ENCODE measurements at places on chromosomes 13 and 19.

GRCh38 chr19:10295305-10295846 lies 5.6 kb downstream of the ICAM5 start:
- DNase-seq = peak; percentile 35

- DNase-seq = no peak
Measured at GRCh38 chr13:50222569-50223332, 207.5 kb downstream of the KCNRG start.

- DNase-seq = no peak
Measured at GRCh38 chr19:38388349-38389100, at the start of gene SPRED3. SPRED3 (plus strand) TSS chr19:38388697; CDS start chr19:38390303, 1,606 bp downstream.

- DNase-seq = no peak
Measured at GRCh38 chr13:38262211-38262610, 87.4 kb upstream of the UFM1 start.

GRCh38 chr13:49082653-49083536 lies 107.2 kb downstream of the FNDC3A start:
- DNase-seq = no peak

DNA sequence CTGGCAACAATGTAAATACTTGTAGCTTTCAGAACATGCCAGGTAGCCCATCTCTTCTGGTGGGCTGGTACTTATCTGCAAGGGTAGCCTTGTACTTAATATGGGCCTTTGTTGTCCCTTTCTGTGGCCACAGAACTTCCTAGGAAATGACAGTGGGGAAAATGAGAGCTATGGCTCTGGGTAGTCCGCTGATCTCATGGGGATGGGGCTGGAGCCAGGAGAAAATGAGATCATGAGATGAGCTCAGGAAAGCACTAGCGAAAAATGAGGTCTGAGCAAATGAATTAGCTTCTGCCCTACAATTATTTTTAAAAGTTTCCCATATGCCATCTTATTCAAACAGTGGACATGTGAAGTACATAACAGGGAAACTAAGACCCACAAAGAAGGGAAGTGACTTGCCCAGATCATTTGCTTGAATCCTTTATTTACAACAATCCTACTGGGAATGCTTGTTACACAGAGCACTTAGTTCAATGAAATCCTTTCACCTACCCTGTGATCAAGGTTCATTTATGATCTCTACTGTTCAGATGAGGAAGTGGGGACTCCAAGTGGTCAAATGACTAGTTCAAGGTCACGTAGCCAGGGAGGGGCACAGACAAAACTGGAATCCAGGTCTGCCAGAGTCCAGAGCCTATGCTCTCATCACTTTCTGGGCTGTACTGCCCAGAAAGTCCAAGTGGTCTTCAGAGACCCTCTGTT lies 87.1 kb downstream of the PTPRS start:
- DNase-seq = no peak

DNA sequence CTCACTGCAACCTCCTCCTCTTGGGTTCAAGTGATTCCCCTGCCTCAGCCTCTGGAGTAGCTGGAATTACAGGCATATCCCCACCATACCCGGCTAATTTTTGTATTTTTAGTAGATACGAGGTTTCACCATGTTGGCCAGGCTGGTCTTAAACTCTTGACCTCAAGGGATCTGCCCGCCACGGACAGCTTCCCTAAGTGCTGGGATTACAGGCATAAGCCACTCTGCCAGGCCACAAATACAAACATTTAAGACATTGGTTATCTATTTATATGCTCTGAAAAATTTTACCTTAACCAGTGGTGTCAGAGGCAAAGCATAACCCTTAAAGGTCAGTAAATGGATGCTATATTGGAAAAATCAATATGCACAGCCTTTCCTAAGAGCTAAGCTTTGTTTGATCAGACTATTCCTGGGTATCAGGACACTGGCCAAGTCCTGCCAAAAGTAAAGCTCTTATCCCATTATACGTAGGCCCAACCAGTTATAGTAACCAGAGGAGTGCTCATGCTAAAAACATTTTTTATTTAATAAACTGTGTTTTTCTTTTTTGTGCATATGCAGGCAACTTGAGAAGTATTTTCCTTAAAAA lies 56.4 kb upstream of the STARD13 start:
- DNase-seq = no peak

GRCh38 chr13:22285867-22286266 lies 615.0 kb downstream of the FGF9 start:
- DNase-seq = no peak

GRCh38 chr19:11296264-11296663 lies 304 bp downstream of the TSPAN16 start:
- no peak for DNase-seq

GRCh38 chr13:86403181-86403580 lies 604.0 kb upstream of the SLITRK6 start:
- no peak for DNase-seq

DNA sequence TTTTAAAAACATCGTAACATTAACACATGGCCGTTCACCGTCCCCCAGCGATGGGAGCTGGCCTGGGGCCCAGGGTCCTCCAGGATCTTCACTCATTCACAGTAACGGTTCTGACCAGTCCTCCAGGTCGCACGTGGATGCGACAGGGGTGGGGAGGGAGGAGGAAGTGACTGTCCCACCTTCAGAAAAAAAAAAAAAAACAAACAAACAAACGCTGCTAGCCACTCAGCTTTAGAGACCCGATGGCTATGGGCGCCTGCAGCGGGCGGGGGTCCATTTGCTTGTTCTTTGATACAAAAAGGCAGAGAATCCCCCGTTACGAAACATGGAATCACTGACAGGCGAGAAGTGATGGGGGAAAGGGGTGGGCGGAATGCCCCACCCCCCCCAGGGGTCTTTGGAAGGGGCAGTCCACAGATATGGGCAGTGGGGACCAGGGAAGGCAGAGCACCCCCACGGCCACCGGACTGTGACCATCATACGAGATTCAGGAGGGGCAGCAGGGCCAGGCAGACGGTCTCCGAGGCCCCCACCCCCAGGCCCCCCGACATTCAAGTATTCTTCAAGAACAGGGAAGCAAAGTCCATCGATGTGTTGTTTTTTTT lies 13.3 kb downstream of the MKNK2 start:
- no peak for DNase-seq

- DNase-seq = no peak
Measured at GRCh38 chr13:99332456-99332855, 25.3 kb upstream of the GPR183 start.

DNA sequence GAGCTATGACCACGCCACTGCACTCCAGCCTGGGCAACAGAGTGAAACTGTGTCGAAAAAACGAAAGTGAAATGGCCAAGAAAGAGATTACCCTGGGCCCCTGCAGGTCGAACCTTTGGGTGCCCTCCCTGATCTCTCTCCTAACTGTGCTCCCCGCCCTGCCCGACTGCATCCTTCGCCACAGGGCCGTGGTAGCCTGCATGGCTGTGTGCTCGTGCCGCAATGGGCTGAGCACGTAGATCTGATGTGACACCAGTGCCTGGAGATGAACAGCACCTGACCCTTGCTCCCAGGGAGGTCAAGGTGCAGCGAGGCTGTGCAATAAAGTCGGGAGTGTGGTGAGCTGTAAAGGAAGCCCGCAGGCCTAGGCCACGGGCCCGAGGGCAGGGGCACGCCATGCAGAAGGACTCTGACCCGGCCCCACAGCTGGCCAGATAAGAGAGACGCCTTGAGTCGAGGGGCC lies 60.2 kb downstream of the PEX11G start:
- DNase-seq = no peak

- no peak for DNase-seq
Measured at GRCh38 chr19:42475366-42475765, 32.6 kb upstream of the CXCL17 start.

DNA sequence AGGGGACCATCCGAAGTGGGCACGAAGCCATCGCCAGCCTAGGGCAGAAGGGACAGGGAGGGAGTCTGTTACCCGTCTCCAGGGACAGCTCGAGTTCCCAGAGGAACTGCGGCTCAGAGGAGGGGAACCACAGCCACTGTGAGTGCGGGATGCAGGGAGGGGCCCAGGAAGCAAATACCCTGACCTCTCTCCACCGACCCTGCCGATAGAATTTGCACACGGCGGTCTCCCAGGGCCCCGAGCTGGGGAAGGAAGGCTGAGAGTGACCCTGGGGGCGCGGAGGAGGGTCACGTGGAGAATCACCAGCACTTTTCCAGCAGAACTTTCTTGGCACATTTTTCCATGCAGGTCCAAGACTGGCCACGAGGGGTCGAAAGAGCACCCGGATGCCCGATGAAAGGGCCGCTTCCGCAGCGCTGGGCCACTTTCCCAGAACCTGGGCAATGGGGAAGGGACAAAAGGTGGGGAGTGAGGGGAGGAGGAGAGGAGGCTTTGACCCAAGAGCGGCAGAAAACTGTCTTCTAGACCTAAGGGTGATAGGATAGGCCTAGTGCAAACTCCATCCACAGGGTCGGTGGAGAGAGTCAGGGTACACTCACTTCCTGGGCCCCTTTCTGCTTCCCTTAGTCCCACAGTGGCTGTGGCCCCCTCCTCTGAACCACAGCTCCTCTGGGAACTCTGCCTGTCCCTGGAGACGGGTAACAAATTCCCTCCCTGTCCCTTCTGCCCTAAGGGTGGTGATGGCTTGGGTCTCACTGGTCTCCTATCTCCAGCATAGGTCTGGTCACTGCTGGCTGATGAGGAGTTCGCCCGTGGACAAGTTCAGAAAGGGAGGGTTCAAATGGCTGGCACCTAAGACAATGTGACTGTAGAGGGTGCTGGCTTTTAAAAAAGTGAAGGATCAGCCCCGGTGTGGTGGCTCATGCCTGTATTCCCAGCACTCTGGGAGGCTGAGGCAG lies 5.3 kb upstream of the GPR4 start:
- DNase-seq = peak; percentile 84

- no peak for DNase-seq
Measured at GRCh38 chr13:35502456-35502855, 26.0 kb upstream of the MAB21L1 start.

- no peak for DNase-seq
Measured at GRCh38 chr13:91594061-91594460, 195.6 kb downstream of the GPC5 start.

DNA sequence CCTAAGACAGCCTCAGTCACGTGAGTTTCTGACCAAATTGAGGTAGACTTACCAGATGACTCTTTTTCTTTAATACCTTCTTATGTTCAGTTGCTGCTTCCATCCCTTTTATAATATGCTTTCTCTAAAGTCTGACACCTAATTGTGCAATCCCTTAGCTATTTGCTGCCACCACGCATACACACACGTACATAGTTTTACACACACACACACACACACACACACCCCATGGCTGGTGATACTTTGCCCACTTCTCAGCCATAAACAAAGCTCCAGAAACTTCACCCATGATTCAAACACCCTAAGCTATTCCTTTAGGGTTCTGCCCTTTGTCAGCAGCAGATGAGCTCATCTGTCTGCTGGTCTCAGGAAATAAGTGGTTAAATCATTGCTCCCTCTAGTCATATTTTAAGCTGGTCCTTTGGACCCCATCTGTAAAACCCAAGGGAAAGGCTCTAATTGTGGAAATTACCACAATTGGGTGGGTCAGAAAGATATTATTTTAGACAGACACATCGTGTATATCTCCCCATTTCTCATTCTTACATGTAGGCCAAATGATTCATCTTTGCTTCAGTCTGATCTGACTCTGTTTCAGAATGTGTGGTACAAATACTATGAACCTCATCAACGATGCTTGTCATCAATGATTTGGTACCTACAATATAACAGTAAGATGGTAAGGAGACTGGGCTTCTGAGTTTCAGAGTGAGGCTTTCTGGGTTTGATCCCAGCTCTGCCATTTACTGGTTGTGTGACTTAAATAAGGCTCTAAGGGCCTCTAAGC lies 69.2 kb downstream of the NALCN start:
- DNase-seq = no peak

- no peak for DNase-seq
Measured at GRCh38 chr13:109955598-109955997, 169.2 kb upstream of the IRS2 start.

- no peak for DNase-seq
Measured at GRCh38 chr13:32468502-32469142, 40.7 kb upstream of the N4BP2L1 start.

DNA sequence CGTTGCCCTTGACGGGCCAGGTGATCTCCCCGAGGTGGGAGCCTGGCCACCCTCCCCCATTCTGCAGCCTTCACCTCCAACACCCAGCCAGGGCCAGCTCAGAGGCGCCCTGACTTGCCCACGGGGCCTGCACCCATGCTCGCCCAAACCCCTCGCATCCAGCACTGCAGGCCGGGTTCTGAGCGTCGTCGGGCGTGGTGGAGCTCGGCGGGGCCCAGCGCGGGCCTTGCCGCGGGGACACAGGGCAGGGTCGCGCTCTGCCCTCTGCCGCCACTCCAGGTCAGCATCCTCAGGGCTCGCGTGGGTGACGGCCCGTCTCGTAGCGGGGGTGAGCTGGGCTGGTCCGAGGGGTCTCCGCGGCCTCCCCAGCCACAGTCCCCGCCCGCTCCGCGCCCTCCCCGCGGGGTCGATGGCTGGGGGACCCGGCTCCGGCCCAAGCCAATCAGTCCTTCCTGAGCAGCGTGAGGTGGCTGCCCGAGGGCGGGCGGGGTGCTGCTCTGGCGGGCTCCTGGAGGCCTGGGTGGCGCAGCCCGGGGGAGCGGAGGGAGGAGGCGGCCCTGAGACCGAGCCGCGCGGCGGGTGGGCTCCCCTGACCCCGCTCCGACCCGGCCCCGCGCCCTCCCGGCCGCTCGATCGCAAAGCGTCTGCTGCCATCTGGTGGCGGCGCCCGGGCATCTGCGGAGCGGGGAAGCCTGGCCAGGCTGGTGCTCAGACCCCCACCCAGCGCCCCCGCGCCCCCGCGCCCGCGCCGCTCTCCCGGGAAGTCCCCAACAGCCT lies 61.4 kb downstream of the CCNE1 start:
- DNase-seq = no peak

DNA sequence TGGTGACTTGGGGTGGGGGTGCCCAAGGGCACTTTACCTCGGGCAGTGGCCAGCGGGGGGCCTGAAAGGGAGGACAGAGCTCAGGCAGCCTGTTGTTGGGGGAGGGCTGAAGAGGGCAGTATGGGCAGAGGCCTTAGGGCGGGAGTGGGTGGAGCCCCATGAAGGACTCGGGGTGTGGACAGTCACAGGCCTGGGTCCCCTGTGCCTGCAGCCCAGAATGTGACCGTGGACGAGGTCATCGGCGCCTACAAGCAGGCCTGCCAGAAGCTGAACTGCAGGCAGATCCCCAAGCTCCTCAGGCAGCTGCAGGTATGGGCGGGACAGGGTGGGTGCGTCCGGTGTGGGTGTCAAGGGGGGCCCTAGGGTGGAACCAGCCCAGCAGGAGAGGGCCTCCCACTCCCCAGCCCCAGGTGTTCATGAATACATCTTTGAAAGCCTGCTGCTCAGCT lies 22.5 kb downstream of the NKPD1 start:
- no peak for DNase-seq

DNA sequence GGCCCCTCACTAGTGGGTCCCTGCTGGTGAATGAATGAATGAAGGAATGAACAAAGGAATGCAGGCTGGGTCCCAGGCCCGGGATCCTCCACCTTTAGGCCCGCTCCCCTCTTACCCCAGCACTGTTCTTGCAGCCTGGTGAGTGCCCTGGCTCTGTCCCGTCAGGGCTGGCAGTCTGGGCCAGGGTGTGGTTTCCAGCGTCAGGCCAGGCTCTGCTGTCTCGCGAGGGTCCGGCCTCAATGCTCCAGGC lies 317 bp downstream of the LYL1 start:
- no peak for DNase-seq
